ENCODE measurements at places on chromosomes 16 and 17.

GRCh38 chr16:22787466-22788192 lies 26.3 kb upstream of the HS3ST2 start:
- peak; percentile 93 for DNase-seq

DNA sequence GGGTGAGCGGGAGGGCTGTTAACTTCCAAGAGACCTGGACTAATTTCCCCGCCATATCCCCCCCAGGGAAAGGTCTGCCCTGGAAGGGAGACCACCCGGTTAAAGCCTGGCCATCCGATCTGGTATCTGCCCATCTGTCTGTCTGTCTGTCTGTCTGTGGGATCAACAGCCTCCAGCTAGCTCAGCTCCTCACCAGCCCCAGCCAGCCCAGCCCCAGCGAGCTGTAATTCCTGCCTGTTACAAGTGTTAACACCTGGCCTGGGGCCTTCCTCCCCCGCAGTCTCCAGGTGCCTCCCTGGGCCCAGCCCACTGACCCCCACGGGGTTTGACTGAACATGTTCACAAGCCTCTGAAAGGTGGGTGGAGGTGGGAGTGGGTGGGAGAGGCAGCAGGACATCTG lies 4.0 kb downstream of the WNT3 start:
- no peak for DNase-seq

DNA sequence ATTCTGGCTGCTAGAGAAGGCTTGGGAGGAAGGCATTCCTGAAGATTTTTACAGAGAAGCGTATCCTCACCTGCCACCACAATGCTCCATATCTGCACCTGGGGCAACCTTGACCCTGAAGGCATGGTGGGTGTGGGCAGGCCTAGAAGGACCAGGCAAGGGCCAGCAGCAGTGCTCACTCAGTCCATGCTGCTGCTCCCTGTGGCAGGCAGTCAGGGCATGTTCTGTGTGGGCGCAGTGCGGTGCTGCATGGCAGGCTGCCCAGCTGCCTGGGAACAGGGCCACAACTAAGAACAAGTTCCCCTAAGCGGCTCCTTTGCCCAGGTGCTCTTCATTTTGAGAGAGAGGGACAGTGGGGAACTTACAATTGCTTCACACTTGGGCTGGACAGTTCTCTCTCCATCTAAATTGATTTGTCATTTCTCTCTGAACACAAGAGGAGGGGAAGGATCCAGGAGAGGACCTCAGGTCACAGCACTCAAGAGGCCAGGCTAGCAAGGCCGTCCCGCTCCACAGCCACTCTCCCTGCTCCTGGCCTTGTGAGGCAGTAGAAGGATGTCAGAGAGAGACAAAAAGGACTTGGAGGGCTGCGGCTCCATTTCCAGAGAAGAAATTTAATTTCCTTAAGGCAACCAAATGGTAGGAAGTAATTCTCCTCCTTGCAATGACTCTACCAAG lies 158.8 kb downstream of the AATF start:
- DNase-seq = no peak

GRCh38 chr16:64282181-64282580 lies 839.7 kb downstream of the CDH11 start:
- no peak for DNase-seq

DNA sequence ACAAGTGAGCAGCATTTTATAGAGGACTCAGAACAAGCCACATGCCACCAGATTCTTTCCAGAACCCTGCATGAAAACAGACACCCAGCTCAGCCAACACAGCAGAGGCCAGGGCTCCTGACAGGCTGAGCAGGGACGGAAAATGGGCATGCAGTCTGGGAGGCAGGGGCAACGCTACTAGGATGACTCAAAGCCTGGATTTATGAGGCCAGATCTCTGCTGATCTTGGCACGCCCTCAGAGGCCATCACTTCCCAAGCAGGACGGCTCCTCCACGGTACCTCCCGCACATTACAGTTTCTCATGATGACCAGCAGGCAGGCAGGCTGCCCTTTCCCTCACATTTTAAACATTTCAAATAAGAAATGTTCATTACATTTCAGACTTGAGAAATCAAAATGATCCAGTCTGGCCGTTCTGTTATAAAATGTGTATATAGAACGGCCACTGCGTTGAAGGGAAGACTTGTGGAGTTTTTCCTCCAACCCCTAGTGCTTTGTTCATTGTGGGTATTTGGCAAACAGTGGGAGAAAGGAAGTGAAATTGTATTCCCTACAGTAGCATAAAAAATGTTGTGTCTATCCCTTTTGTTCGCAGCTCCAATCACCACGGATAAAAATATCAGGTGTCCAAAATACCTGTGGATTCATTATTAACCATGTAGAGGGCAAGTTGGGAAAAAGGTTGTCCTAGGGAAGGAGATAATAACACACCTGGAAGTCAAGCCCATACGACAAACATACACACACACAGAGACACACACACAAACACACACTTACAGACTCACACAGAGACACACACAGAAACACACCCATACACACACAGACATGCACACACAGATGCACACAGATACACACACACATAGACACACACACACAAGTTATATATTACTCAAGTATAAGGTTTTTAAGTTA lies 64.8 kb upstream of the ADAMTS18 start:
- DNase-seq = peak; percentile 27

GRCh38 chr16:11361701-11362451 lies 16.6 kb downstream of the RMI2 start:
- DNase-seq = no peak

Data from fibroblast of skin of right quadriceps (primary cell).